ENCODE measurements at places on chromosomes 16 and 17.

DNA sequence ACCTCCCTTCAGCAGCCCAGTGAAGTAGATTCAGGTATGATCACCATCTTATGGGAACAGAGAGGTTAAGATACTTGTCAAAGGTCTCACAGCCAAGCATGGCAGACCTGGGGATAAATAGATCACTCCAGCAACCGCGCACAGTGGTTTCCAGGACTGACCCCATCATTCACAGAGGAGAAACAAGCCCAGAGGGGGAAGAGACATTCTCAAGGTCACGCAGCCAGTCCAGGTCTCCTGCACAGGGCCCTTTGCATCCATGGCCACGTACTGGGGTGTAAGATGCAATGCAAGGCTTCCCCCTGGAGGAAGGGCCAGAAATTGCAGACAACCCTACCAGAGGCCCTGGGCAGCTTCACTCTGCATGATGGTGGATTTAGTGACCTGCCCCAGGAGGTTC, 19.9 kb downstream of the TLE7 start:
- DNase-seq, result peak; percentile 57

GRCh38 chr16:4316108-4316863, 419 bp downstream of the GLIS2 start:
- peak; percentile 43 for DNase-seq

- no peak for DNase-seq
These were observed 194.1 kb downstream of the GSG1L start for GRCh38 chr16:27869411-27869810.

DNA sequence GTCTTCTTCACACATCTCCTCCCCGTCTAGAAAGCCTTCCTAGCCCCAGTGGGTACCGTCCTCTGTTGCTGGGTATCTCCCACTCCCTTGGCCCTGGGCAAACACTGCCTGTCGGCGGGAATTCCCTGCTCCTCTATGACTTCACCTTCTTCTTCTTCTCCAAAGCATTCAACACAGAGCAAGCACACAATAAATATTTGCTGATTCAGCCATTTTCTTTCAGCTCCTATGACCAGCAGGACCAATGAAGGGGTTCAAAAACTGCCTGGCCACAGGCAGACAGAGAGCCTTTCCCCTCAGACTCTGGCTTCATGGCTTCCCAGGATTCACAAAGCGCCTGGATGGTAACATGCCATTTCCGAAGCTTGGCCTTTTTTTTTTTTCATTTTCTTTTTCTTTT, 53.2 kb upstream of the ADCY9 start:
- no peak for DNase-seq

- DNase-seq, result no peak
These were observed 18.6 kb upstream of the SPN start for GRCh38 chr16:29644338-29644857.

GRCh38 chr17:77320485-77321256, 179.9 kb downstream of the SEC14L1 start:
- no peak for DNase-seq

- DNase-seq, result no peak
These were observed 90.8 kb downstream of the ELAC2 start for GRCh38 chr17:12927001-12927400.

DNA sequence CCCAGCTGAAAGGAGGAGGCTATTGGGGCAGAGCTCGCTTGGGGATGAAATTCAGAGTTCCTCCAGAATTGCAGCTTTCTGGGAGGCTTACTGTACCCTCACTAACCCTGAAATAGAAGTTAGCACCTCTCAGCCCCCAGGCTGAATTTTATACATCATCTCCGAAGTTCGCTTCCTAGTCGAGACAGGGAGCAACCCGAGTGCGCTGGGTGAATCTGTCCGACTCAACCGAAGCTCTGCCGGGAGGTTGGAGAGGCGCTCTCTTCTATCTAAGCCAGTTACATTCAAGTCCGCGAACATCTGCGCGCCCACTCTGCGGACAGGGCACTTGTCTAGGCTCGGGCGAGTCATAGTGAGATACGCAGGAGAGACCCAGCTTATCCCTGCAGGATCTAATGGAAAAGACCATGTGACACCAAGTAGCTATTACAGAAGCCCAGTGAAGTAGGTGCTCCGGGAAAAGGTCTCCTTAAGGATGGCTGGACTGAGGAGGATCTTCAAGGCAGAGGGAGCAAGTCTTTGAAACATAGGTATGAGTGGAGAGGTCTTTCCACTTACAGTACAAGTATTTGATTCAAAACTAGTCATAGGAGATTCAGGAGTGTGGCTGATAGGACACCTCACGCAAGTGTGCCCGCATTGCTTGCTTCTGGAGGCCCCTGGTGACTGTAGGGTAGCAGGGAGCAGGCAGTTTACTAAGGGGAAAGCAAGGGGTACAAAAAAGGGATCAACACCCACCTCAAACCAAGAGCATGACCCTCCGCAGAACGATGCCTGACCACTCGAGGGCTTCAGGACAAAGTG, 646 bp upstream of the HES7 start:
- peak; percentile 55 for DNase-seq

- DNase-seq, result no peak
These were observed 4.3 kb upstream of the TLCD2 start for GRCh38 chr17:1714427-1714979.

DNA sequence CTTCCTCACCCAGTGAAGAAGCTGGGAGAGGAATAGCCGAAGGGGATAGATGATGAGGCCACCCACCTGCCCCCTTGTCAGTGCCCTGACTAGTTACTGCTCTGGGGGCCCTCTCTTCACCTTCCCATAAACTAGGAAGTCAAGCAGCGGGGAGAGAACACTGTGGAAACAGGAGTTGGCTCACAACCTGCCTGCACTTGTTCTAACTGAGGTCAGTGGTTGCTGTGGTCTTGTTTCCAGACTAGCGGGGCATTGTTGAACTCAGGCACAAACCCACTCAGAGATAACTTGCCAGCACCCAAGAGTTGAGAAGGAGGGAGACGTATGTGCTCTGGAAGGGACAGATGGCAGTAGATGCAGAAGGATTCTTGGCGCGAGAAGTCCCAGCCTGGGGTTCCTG, 48.6 kb upstream of the DDX52 start:
- no peak for DNase-seq

- DNase-seq, result peak; percentile 79
These were observed 28.1 kb upstream of the NOL11 start for GRCh38 chr17:67689534-67690177.

DNA sequence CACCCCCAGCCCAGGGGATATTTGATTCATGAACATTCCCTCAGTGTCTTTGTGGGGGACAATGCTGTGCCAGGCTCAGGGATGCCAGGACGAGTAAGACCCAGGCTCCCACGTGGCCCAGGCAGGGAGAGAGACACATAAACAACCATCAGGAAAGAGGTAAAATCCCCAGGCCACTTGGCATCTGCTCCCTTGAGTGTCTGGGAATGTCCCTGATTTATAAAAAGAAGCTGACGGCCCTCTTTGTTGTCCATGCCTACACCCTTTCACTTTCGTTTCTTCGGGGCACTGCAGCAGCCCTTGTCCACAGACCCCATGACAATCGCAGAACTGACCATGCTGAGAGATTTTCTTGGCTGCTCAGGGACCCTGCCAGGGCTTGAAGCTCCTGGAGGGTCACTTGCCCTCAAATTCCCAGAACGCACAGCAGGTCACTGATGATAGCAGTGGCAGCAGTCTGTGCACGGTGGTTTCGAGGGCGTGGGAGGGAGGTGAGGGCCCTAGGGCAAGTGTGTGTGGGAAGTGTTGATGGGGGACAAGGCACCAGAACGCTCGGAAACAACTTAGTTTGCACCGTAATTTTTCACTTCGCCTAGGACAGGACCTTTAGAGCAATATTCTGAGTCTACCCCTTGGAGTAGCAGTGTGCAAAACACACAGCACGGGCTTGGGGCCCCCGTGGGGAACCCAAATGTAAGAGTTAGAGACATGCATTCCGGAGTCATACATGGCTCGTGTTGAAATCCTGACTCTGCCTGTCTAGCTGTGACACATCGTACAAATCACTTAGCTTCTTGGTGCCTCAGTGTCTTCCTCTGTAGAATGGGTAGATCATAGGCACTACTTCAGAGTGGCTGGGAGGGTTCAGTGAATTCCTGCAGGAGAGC, 4.7 kb downstream of the NOD2 start:
- peak; percentile 77 for DNase-seq

DNA sequence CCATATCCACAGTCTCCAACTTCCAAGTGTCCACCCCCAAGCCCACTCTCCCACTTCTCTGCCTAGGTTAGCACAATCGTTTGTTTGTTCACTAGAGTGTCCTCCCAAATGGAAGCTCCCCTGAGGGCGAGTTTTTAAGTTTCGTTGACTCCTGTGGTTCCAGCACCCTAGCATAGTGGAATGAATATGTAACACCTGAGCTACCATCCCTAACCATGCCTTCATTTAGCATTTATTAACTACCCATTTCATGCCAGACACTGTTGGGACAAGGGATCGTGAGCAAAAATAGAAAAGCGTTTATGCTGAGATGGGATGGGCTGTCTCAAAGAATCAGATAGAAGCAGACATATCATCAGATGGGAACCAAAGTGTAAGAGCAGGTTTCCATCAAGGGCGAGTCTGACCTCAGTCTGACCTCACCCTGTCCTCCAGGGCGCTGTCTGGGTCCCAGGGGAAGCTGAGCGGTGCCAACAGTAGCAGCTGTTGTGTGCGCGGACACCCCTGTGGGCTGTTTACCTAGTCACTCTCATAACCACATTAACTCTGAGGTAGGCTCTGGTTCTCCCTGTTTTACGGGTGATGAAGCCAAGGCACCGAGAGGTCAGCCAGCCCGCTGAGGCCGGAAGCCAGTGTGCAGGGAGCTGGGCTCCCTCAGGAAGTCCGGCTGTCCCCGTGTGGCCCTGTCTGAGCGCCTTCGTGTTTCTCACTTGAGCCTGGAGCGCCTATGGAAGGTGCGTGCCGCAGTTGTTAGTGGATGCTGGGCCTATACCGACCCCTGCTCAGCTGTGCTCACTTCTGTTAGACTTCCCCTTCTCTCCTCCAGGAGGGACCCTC, 6.2 kb downstream of the CNP start:
- DNase-seq, result no peak

GRCh38 chr16:9518581-9518980, 427.1 kb downstream of the HAPSTR1 start:
- no peak for DNase-seq

- DNase-seq, result no peak
These were observed 29.4 kb downstream of the IRF8 start for GRCh38 chr16:85928401-85928820.

GRCh38 chr17:7219812-7220592, at the start of the genes ACADVL and DLG4:
Gene ACADVL (plus strand): TSS chr17:7219938. CDS start chr17:7219985, 47 bp downstream.
Gene DLG4 (minus strand): TSS chr17:7219836.
- DNase-seq, result peak; percentile 77

DNA sequence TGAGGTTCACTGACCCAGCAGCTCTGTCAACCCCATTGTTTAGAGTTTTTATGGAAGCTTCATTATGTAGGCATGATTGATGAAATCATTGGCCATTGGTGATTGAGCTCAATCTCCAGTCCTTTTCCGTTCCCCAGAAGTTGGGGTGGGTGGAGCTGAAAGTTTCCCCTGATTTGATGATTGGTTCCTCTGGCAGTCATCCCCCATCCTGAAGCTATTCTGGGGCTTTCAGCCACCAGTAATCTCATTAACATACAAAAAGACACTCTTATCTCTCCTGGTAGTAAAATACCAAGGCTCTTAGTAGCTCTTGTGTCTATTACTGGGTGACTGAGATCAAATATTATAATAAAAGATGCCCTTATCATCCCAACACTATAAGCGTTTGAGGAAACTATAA, 67.1 kb downstream of the TANC2 start:
- no peak for DNase-seq

- no peak for DNase-seq
These were observed 4.0 kb downstream of the SRRM2 start for GRCh38 chr16:2756288-2757015.

DNA sequence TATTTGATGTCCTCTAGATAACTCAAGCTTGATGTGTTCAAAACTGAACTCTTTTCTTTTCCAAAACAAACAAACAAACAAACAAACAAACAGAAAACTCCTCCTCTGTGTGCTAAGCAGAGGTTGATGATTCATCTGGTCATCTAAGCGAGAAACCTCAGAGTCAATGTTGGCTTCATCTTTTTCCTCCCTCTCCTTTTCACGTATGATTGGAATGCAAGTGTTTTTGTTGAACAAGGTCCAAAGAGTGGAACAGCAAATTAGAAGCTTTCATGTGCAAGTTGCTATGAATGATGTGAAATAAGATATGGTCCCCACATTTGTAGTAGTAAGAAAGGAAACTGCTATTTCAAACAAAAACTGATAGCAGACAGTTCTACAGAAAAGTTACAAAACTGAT, 52.5 kb downstream of the TBX4 start:
- DNase-seq, result no peak

- DNase-seq, result no peak
These were observed 63.7 kb upstream of the SHISA6 start for GRCh38 chr17:11177340-11177739.

DNA sequence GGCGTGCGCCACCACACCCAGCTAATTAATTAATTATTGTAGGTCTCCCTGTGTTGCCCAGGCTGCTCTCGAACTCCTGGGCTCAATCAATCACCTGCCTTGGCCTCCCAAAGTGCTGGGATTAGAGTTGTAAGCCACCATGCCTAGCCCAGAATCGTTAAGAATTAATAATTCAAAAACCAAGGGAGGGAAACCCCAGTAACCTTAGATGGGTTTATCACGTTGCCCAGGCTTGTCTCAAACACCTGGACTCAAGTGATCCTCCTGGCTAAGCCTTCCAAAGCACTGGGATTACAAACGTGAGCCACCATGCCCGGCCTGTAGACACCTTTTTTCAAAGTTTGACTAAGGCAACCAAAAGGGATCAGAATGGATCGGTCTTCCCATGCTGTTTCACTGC, 21.6 kb downstream of the CD300LF start:
- DNase-seq, result no peak

- DNase-seq, result no peak
These were observed 104.4 kb downstream of the IRX5 start for GRCh38 chr16:55035029-55035428.

DNA sequence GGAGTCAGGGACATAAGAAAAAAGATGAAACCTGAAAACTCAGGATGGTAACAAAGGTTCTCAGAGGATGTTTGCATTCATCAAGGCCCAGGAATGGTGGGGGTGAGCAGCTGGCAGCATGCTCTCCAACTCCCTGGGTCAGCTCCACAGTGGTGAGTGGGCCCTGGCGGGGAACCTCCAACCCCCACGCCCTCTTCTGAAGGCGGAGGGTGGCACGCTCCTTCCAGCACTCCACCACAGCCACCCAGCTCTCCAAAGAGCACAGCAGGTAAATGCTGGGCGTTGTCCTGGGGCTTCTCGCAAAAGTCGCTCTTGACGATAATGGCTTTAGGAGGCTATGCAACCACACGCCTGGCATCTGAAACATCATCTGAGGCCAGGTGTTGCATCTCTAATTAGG, 173.8 kb downstream of the C16orf78 start:
- DNase-seq, result no peak

GRCh38 chr17:74099442-74100340, 103.8 kb upstream of the RPL38 start:
- no peak for DNase-seq

GRCh38 chr16:54211203-54211602, 75.4 kb downstream of the IRX3 start:
- no peak for DNase-seq

DNA sequence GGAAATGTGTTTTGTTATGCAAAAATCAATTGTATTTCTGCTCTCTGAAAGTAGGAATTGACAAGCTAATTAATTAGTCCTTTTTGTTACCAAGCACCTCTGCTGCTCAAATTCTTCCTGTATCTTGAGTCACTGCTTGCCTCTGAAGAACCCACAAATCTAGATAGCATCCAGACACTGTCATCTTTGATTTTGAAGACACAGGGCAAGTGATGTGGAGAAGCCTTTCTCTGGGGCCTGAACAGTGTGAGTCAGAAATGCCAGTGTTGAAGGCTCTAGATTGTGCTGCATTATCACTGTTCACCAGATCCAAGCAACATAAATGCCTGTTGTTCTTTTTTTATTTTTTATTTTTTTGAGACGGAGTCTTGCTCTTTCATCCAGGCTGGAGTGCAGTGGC, 10.9 kb upstream of the ST6GALNAC1 start:
- DNase-seq, result no peak

- DNase-seq, result peak; percentile 97
These were observed at the start of the genes CTU2 and RNF166 for GRCh38 chr16:88706229-88706964. Gene CTU2 (plus strand): TSS chr16:88706503. CDS start chr16:88706531, 28 bp downstream. Gene RNF166 (minus strand): TSS chr16:88706408. CDS start chr16:88706325, 83 bp downstream.
